ENCODE measurements at places on chromosomes 11 and 22.
A peak's percentile ranks its signal among the peaks of the same experiment; 100 is the strongest.

DNA sequence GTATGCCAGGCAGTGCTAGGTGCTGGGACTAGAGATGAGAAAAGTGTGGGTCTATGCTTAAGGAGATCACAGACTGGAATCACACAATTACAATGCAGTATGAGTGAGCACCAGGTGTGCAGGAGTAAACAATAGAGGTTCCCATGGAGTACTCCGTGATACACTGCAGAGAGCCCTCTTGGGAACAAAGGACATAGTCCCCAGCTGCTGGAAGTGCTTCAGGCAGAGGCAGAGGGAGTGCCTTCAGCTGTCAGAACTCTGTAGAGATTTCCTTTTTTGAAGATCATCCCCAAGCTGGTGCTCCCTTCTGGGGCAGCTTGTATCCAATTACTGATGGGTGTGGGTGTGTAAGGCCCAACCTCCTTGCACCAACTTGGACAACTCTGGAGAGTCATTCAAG lies 143.5 kb upstream of the PLET1 start:
- no peak for DNase-seq

DNA sequence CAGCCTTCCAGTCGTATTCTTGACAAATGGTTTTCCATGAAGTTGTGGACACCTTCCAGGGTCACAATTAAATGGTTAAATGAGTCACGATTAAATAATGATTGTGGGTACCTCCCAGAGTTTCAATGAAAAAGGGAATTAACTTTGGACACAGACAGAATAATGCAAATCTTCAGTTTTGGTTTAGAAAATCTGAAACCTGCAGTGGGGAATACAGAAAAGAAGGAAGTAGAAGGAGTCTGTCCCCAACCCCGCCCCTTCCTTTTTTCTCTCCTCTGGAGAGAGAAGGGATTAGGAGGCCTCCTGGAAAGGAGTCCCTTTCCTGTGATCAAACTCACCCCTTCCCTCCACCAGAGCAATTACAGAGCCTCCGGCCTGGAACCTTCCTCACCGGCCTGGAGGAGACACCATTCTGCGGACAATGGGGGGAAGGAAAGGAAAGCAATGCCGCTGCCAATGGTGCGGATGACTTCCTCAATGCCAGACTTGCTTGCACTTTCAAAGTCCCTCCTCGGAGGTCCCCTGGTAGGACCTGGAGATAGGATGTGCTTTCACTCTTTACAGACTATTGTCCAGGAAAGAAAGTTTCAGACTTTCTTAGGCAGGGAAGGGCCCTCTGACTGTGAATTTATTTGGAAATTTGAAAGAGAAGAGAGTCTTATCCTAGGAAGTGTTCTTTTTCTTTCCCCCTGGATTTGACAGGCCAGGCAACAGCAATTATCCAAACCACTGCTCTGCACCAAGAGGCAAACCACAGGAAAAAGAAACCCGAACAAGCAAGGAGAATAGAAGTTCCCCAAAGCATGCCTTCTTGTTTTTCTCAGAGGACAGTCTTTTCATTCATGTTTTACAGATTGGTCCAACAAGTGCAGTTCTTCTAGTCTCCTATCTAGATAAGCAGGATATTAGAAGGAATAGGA lies 86.8 kb downstream of the PTPRJ start:
- no peak for DNase-seq

DNA sequence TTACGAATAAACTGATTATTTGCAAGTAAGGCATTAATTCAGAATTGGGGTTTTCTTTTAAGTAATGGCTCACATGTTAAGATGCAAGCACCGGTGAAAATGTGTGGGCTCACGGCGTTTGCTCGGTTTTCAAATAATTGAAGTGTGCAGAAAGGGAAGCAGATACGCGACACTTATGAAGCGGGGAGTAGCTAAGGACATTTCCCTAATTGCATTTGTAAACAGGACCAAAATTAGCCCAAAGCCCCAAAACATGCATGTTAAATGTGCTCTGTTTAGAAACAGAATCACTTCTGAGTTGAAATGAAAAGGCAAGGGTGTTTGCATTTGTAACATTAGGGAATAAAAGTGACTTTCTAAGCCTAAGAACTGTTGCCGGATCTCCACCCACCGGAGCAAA lies 61.3 kb downstream of the ELFN2 start:
- no peak for DNase-seq

GRCh38 chr11:59559886-59560285 lies 48.5 kb downstream of the OR4D9 start:
- DNase-seq, result no peak

GRCh38 chr11:122071709-122072202 lies 44.3 kb downstream of the BLID start:
- DNase-seq, result peak; percentile 36

- no peak for DNase-seq
Observed at GRCh38 chr11:87453531-87454089, 415.9 kb downstream of the TMEM135 start.

- DNase-seq, result no peak
Observed at GRCh38 chr11:12792590-12792989, 118.4 kb downstream of the TEAD1 start.

- DNase-seq, result no peak
Observed at GRCh38 chr22:30248484-30248883, 1.9 kb upstream of the LIF start.

DNA sequence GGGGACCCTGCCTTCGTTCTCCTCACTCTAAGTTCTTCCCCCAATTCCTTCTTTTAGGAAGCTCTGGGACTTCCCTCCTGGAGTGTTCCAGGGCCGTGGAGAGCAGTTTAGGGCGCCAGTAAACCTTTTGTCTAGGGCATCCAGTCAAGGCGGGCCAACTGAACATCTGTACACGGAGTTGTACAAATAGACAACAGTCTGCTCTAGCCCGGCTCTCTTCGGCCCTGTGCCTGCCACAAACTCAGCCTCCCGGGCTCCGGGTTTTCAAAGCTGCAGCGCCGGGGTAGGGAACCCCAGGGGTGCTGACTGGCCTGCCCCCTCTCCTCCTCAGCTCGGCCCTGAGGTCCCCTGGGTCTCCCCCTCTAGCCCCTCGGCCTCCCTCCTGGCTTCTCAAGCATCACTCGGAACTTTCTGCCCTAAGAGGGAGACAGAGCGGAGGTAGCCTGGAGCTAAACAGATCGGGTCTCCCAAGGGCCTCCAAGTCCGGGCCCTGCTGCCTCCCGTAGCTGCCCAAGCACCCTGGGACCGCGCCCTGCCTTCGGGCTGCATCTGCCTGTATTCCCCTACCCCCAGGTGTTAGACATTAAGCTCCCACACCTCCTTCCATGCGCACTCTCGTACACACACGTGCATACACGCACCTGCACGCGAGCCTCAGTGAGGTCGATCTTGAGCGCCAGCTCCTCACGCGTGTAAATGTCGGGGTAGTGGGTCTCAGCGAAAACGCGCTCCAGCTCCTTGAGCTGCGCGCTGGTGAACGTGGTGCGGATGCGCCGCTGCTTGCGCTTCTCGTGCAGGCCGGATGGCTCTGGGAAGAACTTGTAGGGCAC lies 3.3 kb downstream of the PHOX2A start:
- DNase-seq, result no peak

Data from dorsolateral prefrontal cortex (tissue), 122 donors.